Right atrium auricular region (tissue), 2 donors: ENCODE measurements at places on chromosomes 1 and 21. TPM values are rescaled to one million over a fixed set of nuclear protein-coding genes. Genes with fewer than 3 reads are reported as not detected.

- DNase-seq, result peak; percentile 78
- H3K4me3 ChIP-seq, result no peak overlapping the region
- H3K36me3 ChIP-seq, result no peaks in the 10 kb centered on the region
- no peaks in the 10 kb centered on the region for H3K4me1 ChIP-seq
Observed at GRCh38 chr1:177948336-177948972, 21.4 kb downstream of the SEC16B start.

GRCh38 chr21:16113052-16113715 lies 383.4 kb downstream of the USP25 start:
- DNase-seq, result no peak
- no peaks in the 10 kb centered on the region for H3K27me3 ChIP-seq
- H3K27ac ChIP-seq, result peak overlapping the region; percentile 48
- no peak overlapping the region for H3K4me3 ChIP-seq
- no peaks in the 10 kb centered on the region for H3K4me1 ChIP-seq
- no peaks in the 10 kb centered on the region for H3K36me3 ChIP-seq

DNA sequence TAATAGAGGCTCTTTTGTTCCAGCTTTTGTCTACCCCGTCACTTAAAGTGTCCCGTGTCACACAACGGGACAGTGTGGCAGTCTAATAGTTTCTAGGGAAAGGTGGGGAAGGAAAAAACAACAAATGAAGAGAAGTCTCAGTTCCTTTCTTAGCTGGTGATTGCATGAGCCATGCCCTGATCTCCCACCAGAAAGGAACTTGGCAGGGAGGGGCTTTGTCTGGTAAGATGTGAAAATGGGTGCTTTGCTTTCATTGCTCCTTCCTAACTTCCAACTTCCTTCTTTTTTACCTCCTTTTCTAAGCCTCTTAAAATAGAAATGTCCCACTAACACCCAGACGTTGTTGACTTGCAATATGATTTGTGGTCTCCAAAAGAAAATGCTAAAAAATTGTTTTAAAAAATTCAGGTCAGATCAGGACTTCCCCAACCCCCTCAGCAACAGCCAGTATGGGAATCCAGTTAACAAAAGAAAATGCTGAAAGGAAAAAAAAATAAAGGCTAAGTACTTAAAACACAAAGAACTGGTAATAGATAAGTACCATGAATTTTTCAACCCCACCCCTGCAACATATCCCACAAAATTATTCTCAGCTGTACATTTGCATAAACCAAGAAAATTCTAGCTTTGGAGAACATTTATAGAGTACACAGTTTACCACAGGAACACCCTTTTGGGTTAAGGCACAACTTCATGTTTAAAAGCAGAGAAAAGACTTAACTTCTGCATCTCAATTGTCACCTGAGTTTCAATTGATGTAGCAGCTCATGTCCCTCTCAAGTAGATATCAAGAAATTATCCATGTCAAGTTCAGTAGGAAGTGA lies 106.2 kb downstream of the NIBAN1 start:
- H3K27ac ChIP-seq, result peak overlapping the region; percentile 23
- peaks cover 18% of the 10 kb centered on the region for H3K4me1 ChIP-seq
- no peak overlapping the region for H3K4me3 ChIP-seq

DNA sequence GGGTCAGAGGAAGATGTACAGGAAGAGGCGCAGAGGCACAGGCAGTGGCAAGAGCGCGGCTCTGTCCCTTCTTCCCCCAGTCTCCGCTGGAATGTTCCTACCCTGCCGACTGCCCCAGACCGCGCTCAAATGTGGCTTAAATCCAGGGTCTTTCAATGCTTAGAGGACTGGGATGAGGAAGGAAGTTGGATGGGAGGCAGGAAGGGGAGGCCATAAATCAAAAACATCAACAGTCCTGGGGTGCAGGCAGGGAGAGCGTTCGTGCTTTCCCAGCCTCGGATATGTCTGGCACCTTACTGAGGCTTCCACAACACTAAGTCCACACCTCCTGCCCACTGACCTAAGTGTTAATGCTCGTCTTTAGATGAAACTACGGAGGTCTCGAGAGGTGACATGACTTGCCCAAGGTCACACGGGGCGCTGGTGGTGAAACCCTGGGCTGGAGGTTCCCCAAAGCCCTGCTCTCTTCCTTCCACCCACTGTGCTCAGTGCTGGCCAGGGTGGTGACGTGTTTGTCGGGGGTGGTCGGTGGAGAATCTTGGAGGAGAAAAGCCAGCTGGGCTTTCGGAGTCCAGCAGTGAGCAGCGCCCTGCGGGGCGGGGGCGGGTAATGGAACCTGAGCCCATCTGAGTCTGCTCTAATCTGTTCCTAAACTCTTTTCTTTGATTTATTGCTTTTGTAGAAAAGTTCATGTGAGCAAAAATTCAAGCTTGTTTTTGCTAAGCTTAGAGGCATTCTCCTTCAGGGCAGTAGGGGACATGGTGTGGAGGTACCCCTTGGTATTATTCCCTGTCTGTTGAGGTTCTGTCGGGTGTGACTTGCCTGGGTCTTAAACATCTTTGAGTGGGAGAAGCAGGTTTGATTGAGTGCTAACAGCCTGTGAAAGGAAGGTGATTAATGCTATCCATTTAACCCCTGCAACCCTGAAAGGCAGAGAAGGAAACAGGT lies 708 bp downstream of the CDA start:
- no peaks in the 10 kb centered on the region for H3K36me3 ChIP-seq
- peak; percentile 82 for DNase-seq
- no peaks in the 10 kb centered on the region for H3K27me3 ChIP-seq
- H3K27ac ChIP-seq, result peak overlapping the region; percentile 71
- H3K4me1 ChIP-seq, result no peaks in the 10 kb centered on the region

DNA sequence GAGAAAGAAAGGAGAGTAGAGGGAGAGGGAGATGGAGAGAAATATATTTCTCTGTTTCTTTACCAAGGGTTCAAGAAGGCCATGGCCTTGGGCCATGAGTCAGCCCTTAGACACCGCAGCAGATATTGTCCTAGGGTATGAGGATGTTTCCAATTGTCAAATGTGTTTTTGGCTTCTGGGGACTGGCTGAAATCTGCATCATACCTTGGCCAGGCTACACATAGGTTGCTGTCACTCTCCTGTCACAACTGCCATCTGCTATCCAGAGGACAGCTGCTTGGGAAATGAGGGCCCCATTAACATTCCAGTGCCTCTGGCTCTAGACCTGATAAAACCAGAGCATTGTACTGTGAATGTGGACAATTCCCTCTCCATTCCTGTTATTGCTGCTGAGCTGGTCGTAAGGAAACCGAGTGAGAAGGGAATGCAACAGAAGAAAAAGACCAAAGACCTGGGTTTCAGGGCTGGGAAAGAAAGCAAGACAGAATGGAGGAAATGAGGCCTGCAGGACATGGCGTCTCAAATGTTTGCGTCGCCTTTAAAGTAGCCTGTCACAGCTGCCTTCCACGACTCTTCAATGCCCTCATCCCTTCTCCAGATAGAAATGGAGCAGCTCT lies 8.8 kb upstream of the PIGC start:
- H3K4me3 ChIP-seq, result peak overlapping the region; percentile 8
- H3K36me3 ChIP-seq, result no peaks in the 10 kb centered on the region
- no peaks in the 10 kb centered on the region for H3K27me3 ChIP-seq
- peak overlapping the region; percentile 60 for H3K27ac ChIP-seq
- H3K4me1 ChIP-seq, result peaks cover 13% of the 10 kb centered on the region

OR14K1 gene
- not detected for total RNA-seq

DNA sequence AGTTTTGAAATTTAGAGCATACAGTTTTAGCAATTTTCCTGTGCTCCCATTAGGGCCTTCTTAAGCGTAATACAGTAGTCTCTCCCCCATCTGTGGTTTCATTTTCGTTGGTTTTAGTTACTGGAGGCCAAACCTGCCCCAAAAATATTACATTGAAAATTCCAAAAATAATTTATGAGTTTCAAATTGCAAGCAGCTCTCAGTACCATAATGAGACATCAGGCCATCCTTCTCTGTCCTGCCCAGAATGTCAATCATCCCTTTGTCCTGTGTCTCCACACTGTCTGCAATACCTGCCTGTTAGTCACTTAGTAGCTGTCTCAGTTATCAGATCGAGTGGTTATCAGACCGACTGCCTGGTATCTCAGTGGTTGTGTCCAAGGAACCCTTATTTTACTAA lies 45.4 kb downstream of the ADSS2 start:
- H3K27ac ChIP-seq, result no peak overlapping the region
- H3K36me3 ChIP-seq, result peaks cover 51% of the 10 kb centered on the region
- no peak overlapping the region for H3K4me3 ChIP-seq
- no peak for DNase-seq
- no peaks in the 10 kb centered on the region for H3K4me1 ChIP-seq

DNA sequence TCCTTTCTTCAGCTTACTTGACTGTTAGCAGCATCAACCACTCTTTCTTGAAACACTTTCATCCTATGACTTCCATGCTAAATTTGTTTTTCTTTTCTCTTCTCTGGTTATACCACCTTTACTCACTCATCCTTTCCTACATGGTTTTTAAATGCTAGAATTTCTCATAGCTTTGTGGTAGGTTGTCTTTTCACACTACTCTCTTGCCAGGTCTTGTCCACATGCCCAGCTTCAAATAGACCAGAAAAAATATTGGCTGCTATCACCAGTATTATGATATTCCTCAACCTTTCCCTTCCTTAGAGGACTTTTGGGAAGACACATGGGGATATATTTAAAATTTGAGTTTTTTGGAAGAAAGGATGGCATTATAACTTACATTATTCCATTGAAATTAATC lies 48.8 kb downstream of the PPP1R12B start:
- H3K4me3 ChIP-seq, result no peak overlapping the region
- H3K27ac ChIP-seq, result no peak overlapping the region
- no peaks in the 10 kb centered on the region for H3K36me3 ChIP-seq
- H3K27me3 ChIP-seq, result no peaks in the 10 kb centered on the region

KRTAP11-1 gene
- not detected for total RNA-seq

DNA sequence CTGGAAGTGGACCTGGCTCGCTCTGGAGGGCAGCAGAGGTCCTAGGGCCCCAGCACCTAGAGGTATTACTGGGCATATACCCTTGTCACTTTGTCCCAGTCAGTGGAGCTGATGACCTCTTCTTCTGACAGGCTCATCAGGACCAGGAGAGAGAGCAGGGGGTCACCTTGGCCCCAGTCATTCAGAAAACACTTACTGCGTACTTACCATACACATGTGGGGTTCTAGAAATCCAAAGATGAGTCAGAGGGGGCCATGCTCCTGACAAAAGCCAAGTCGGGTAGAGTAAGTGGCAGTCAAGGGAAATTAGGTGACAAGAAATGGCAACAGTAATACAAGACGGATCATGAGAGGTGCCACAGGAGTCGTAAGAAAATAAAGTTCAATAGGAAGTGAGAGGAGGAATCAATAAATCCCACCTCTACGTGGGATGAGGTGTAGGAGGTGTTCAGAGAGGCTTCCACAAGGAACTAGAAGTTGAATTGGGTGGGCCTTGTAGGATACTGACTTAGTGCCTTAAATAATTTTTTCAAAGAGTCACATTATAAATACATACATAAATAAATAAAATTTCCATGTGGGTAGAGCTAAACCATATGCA lies 6.8 kb downstream of the KCNC4 start:
- H3K4me1 ChIP-seq, result peaks cover 24% of the 10 kb centered on the region
- H3K36me3 ChIP-seq, result no peaks in the 10 kb centered on the region
- no peak overlapping the region for H3K27ac ChIP-seq
- no peak overlapping the region for H3K4me3 ChIP-seq
